ENCODE measurements at places on chromosomes 1 and 21.

- no peak for DNase-seq
These were observed 3880.5 kb downstream of the SRGAP2C start for GRCh38 chr1:125065092-125065820.

DNA sequence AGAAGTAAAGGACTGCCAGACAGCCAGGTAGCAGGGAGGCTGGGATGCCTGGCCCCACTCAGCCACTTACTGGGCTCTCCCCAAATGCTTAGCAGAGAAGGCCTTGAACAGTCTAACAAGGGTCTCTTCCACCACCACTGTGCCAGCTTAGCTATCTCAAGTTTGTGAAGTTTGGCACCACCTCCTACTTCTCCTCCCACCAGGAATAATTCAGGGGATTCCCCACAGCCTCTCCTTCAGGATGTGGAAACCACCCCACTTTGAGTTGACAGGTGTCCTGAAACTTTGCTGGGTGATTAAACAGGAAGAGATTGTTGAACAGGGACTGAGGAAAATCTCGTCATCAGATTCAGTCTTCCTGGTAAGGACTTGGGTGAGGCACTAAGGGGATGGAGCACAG is 59.4 kb upstream of the ATP1B1 start:
- no peak for DNase-seq

DNA sequence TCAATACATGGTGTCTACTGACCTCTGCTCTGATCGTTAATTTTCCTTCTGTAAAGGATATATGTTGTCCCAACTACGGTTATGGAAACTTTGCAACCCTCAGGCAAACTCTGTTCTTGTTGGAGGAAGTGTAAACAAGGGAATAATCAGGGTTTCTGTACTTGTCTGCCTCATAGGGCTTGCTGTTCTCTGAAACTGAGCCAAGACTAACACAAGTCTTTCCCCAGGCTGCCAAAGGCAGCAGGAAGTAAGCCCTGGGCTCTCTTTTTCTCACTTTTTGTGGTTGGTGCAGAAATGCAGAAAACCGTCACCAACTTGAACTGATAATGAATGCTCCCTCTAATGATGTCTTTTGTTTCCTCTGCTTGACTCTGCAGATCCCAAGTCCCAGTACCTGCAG is 7.6 kb downstream of the CYP4X1 start:
- no peak for DNase-seq

DNA sequence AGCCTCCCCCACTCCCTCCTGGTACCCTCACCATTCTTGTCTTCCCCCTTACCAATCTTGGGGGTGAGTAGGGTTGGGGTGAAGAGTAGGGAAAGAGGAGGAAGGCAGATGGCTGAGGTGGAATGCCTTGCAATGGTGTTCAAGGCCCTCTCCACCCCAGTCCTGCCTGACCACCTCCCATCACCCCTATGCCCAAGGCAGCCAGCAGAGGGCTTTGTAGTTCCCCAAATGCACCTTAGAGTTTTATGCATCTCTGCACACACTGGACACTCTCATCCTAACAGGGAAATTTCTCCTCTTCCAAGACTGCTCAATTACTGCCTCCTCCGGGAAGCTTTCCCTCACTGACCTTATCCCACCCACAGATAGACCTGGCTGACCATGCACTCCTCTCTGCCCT is 15.4 kb downstream of the KIF17 start:
- no peak for DNase-seq

DNA sequence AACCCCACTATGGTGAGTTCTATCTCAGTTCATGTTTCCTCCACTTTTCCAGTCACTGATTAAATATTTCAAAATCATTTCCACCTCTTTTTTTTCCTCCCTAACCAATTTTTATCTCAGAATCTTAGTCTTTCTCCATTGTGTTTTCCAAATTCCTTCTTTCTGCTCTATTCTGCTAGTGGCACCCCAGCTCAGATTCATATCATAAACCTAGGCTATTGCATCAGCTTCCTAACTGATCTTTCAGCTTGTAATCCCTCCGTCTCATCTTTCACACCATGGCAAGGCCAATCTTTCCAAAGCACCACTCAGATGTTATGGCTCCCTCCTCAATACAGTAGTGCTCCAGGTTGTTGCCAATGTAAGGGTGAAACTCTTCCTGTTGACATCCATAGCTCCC is 631.9 kb downstream of the PLPP3 start:
- DNase-seq: no peak

GRCh38 chr1:15258833-15259621 is 12.0 kb downstream of the FHAD1 start:
- DNase-seq: no peak

DNA sequence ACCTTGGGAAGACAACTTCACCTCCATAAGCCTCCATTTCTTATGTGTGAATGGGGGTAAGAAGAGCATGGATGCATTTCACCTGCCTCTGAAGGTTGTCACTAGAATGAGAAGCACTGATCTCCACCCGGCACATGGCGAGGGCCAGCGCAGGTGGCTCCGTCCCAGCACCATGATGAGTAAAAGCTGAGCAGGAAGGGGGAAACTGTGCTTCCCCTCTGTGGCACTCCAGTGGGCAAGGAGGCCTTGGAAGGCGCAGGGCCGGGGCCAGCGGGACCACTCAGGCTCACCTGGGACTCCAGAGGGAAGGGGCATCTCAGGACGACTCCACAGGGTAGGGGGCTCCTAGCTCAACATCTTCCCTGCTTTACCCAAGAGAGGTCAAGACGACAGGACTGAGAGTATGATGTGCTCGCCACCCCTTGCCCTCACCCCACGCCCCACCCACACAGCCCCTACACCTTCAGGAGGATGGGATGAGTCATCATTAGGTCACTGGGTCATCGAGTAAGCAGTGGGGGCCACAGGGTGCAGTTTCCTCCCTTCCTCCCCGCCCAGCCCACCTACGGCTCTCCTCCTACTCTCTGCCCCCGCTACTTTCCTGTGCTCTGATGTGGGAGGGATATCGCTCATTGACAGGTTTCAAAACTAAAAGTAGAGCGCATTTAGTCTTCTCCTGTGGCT is 112.1 kb downstream of the HIVEP3 start:
- peak; percentile 55 for DNase-seq

DNA sequence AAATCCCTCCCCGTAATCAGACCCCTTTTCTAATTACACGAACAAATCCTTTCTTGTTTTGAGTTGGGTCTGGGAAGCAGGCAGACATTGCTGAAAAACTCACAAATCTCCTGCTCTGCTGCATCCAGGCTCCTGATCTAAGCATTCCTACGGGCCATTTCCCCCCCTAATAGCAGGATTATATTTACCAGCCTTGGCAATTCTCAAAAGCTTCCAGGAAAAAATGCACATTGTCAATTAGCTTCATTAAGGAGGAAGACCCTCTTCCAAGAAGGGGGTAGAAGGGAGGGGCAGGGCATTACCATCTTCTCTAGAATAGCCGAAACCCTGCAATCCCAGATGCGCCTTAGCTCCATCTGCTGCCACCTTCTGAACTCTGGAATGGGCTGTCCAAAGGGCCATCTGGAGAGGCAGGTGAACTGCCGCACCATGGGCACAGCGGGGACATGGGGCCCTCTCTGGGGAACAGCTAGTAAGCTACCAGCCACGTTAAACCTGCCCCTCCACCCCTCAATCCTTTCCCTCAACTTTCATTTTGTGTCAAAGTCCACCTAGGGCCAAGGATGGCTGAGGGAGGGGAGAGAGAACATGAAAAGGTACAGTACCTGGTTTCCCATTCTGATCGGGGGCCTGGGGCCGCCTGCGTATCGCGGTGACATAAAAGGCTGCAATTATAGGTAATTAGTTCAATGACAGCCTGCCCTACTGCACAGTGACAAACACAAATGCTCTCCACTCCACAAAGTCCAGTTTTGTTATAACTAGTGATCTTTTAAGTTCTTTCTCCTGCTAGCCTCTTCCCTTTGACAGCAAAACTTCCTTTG is 56.8 kb downstream of the MRPL37 start:
- no peak for DNase-seq

DNA sequence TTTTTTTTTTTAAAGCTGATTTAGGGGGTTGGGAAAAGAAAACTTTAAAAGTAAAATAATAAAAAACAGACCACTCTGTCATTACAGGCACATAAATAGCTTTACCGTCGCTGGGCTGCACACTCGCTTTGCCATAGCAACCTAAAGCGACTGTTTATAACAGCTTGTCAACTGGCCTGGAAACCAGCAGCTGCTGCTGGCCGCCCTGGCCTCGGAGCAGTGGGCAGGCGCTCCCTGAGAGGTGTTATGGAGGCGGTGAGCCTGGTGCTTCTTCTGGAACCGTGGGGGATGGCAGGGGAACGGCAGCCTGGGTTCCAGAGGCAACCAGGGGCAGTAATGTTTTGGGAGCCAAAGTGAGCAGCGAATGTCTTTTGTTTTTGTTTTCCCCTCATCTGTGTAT is 45.7 kb downstream of the ATP2B4 start:
- no peak for DNase-seq

GRCh38 chr1:31815307-31815645 is 546 bp downstream of the SPOCD1 start:
- no peak for DNase-seq

GRCh38 chr1:91172541-91172940 is 150.7 kb upstream of the ZNF644 start:
- DNase-seq: no peak

DNA sequence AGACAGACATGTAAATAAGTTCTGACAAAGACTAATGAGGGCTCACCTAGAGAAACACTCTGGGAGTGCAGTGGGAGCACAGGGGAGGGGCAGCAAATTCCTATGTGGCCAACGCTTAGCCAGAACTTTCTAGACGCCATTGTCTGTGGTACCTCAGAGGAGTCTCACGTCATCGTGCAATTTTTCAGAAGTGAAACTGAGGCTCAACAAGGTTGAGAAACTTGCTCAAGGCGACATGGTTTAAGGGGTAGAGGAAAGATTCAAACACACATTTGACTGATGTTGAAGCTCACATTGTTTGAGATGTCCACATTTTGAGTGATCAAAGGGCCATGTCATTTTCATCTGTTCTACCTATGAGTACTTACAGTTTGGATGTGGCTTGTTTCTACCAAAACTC is 152.6 kb upstream of the LMO4 start:
- DNase-seq: no peak

DNA sequence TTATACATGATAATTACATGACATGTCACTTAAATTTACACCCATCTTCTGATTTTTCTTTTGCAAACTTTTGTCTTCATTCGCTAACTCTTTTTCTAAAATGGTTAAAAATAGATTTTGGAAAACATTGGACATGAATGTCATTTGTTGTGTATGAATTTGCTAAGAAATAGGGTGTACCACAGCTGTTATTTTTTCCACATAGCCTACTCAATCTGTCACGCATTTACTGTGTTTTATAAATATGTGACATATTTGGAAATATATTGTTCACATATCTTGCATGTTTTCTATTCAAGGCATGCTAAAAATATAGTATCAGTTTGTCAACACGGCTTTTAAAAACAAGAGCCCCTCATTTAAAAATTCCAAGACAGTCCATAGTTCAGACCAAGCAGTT is 47.9 kb upstream of the TARBP1 start:
- no peak for DNase-seq

GRCh38 chr1:29603622-29604021 is 367.3 kb downstream of the PTPRU start:
- DNase-seq: no peak

GRCh38 chr1:162285149-162285561 is 91.5 kb downstream of the SPATA46 start:
- DNase-seq: no peak

DNA sequence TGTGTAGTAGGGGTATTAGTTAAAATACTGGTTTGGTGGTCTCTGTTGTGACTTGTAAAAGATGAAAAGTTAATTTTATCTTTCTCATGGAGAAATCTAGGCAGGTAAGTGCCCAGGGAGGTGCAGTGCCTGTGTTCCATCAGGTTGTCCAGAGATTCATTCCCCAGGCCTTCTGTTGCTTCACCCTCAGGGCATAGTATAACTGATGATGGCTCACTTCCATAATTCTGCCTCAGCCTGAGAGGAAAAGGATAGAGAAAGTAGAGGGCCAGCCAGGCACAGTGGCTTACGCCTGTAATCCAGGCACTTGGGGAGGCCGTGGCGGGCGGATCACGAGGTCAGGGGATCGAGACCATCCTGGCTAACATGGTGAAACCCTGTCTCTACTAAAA is 153.9 kb downstream of the FMN2 start:
- no peak for DNase-seq

GRCh38 chr1:115762779-115763178 is 5.7 kb downstream of the CASQ2 start:
- DNase-seq: no peak

DNA sequence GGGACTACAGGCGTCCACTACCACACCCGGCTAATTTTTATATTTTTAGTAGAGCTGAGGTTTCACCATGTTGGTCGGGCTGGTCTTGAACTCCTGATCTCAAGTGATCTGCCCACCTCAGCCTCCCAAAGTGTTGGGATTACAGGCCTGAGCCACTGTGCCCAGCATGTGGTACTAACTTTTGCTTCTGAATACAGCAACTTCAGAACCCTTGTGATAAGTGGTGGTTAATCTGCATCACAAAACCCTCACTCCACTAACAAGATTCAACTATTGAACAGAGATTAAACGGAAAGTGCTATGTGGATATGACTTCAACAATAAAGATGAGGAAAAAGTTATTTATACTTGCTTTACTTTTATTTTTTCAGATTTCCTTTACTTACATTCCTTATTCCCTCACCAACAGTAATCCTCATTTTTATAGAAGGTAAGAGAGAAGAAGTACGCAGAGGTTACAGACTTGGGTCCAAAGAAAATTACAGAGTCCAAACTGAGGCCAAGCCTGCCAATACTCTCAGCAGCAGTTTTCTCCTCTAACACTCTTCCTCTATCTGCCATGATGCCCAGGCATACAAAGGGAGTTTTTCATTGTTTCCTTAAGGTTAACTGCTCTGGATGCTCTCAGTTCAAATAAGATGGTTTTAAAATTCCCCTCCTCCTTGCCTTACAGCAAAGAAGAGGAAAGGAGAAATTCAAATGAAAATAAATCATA is 44.3 kb downstream of the SLC16A1 start:
- no peak for DNase-seq

- no peak for DNase-seq
These were observed 116.8 kb upstream of the ATP1A1 start for GRCh38 chr1:116256286-116256649.

GRCh38 chr21:44337941-44338895 is 972 bp downstream of the CFAP410 start:
- no peak for DNase-seq

DNA sequence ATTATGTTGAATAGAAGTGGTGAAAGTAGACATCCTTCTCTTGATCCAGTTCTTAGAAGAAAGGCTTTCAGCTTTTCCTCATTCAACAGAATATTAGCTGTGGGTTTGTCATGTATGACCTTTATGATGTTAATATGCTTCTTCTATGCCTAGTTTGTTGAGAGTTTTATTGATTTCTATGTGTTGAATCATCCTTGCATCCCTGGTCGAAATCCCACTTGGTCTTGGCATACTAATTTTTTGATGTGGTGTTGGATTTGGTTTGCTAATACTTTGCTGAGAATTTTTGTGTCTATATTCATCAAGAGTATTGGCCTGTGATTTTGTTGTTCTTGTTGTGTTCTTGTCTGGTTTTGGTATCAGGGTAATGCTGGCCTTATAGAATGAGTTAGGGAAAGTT is 20.9 kb downstream of the CD55 start:
- DNase-seq: no peak
